ENCODE measurements at places on chromosomes 2 and 18. TPM values are rescaled to one million over a fixed set of nuclear protein-coding genes. Genes with fewer than 3 reads are reported as not detected.

GRCh38 chr2:134451347-134451630 lies 197.4 kb downstream of the MGAT5 start:
- DNase-seq: no peak

- DNase-seq: no peak
Observed at GRCh38 chr2:36441816-36442215, 86.2 kb downstream of the CRIM1 start.

Gene RAB17
- total RNA-seq: 0.26 TPM

DNA sequence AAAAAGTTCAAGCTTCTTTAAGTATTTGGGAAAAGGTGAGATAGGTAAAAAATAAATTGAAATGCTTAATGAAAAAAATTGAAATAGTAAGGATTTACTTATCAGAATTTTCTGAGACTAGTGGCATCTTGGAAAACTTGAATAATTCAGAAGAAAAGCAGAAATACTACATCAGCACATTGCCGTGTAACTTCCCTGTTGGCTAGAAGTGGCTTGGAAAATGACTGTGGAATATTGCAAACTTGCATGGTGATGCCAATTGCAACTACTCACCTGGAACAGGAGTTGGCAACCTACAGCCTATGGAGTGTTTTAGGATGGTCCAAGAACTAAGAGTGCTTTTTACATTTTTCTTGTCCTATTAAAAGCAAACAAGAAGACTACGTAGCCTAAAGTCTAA lies 603.5 kb upstream of the VRK2 start:
- no peak for DNase-seq

GRCh38 chr18:23584019-23584983 lies 2.0 kb downstream of the NPC1 start:
- DNase-seq: no peak

DNA sequence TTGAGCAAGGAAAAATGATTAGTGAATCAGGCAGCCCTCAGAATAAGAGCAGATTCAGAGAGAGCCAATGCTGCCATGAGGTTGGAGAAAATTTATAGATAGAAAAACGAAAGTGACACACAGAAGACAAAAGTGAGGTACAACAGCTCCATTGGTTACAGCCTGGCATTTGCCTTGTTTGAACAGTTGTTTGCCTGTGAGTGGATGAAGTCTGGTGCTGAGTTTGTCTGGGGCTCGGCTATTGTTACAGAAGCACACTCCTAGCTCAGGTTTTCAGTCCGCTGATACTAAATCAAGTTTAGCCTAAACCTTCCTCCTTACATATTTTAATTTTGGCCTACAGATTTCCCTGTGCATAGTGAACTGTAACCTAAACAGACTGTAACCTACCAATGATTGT lies 387.8 kb upstream of the RAB12 start:
- no peak for DNase-seq

Gene HRH4
- under 0.01 TPM for total RNA-seq

Gene UGT1A6
- total RNA-seq: not detected

DNA sequence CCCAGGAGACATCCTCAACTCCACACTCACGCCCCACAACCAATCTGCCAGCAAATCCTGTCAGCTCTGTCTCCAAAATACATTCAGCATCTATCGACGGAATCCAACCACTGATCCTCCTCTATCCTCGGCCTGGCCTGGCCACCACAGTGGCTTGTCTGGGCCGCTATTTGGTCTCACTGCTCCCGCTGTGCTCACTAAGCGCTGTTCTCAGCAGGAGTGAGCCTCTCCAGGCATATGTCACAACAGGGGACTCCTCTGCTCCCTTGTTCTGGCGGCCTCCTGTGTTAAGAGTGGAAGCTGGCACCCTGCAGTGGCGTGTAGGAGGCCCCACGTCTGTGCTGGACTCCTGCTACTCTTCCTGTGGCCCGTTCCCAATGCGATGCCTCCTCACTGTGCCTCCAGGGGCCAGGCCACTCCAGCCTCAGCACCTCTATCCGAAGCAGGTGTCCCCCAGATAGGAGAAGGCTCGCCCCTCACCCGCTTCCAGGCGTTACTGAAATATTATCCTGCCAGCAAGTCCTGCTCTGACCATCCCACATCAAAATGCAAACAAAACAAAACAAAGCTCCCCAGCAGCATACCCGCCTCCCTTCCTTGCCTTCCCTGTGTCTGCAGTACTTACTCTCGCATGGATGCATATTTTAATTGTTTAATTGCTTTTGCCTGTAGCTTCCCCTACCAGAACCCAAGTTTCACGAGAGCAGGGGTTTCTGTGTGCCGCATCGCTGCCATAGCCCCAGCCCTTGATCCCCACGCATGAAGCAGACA lies 39.9 kb downstream of the CENPO start:
- DNase-seq: no peak

Gene FLACC1
- total RNA-seq: 1.3 TPM

Gene LGALSL
- 3.1 TPM for total RNA-seq

GRCh38 chr18:3255611-3256165 lies 6.2 kb upstream of the MYL12B start:
- DNase-seq: no peak

Gene EGR4
- under 0.01 TPM for total RNA-seq

DNA sequence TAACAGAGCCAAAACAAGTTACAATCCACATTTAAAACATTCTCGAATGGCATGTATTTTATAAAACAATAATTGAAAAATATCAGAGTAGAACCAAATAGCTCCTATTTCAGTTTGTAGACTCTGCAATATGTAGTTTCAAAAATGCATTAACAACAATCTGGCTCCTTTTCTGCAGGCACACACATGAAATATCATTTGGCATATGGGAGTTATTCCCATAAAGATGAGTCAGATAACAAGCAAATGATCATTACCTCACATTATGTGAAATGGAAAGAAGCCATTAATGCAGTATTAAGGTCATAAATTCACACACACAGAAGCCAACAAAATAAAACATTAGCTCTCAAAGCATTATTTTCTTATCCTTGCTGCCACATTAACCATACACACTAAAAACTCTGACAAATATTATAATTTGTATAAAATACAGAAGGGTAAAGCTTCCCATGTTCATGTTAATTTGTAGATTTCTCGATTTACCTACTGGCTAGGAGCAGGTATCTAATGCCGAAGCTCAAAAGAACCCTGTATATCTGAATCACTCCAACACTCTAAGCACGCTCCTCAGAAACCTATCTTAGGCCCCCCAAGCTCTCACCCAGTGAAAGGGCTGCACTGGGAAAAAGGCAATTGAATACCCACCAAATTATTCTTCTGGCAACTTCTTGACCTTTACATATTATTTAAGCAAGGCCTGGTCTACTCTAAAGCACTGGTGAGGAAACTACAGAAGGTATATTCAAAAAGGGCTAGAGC lies 13.8 kb downstream of the NBAS start:
- DNase-seq: peak; percentile 39

GRCh38 chr2:176089843-176090395 lies 2.6 kb upstream of the HOXD13 start:
- no peak for DNase-seq

DNA sequence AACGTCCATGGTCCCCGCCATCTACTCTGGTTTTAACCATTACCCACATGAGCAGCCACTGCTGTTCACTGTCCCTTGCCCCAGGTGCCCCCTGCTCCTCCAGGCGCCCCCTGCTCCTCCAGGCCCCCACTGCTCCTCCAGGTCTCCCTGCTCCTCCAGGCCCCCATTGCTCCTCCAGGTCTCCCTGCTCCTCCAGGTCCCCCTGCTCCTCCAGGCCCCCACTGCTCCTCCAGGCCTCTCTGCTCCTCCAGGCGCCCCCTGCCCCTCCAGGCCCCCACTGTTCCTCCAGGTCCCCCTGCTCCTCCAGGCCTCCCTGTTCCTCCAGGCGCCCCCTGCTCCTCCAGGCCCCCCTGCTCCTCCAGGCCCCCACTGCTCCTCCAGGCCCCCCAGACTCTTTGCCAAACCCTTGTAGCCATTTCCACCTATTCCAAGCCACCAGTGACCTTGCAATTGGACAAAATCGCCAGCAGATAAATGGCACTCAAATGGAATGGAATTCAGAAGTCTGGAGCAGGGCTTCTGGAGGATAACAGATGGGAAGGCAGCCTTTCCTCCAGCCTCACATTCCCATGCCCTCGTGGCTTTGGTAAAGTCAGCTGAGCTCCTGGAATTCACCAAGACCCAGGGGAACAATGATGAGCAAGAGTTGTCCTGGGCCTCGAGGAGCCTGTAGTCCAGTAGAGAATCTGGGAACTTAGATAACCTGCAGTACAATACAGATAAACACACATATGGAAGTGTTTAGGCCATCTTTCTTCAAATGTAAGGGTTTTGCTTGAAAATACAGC lies 13.3 kb upstream of the RPL31 start:
- no peak for DNase-seq

- DNase-seq: no peak
Observed at GRCh38 chr2:209988010-209988409, 14.4 kb upstream of the RPE start.

DNA sequence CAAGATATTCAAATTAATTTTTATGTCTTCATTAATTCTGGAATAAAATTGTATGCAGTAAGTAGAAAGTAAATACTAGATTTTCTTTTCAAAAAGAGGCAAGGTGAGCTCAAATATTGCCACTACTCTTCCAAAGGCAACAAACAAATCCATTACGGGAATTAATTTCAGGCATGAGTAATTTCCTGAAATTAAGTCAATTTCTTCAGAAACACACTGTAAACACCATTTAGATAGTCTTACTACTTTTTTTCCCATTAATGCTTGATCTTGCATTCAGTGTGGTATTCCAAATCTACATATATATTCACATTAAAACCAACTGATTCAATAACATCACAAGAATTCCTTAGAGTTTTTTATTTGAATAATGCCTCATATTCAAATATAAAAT lies 1274.0 kb upstream of the CRIM1 start:
- no peak for DNase-seq

DNA sequence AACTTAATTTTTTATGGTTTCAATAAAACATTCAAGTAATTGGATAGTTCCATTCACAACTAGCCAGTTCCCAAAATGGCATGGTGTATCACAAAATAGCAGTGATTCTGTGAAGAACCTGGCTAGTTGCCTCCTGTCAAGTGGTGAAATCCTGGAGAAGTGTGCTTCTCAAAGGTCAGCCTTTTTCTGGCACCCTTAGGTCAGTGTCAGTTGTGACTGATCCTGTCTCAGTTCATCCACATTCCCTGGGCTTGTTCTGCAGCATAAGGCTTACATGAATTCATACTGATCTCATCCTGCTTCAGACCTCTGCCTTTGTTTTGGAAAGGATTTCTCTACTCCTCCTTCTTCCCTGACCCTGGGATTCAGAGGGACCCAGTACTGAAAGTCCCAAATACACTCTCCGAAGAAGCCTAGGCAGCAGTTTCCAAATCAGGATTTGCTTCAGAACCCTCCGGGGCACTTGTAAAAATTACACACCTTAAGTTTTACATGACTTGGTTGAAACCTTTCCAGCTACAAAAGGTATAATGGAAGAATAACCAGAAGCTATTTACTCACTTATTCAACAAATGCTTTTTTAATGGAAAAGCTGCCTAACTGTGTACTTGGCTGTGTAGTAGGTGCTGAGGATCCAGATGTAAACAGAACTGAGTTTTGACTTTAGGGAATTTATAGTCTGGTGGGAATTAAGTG lies 11.0 kb downstream of the MAP3K20 start:
- DNase-seq: peak; percentile 55

- DNase-seq: no peak
Observed at GRCh38 chr2:209086761-209087160, 337.1 kb upstream of the MAP2 start.

DNA sequence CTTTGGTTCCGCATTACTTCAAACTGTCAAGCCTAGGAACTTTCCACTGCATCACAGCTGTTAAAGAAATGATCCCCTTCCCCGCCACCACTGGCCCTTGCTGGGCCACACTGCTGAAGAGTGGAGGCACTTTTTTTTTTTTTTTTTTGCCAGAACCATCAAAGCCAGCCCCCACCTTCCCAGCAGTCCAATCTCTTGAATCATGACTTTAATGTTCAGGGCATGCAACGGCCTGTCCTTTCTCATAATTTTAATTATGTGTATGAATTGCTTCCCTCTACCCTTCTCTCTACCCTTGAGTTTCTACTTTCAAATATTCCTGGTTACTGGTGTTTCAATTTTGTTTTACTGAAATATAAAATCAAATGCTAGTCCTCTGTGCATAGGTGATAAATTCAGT lies 102.1 kb upstream of the LMAN1 start:
- DNase-seq: no peak

DNA sequence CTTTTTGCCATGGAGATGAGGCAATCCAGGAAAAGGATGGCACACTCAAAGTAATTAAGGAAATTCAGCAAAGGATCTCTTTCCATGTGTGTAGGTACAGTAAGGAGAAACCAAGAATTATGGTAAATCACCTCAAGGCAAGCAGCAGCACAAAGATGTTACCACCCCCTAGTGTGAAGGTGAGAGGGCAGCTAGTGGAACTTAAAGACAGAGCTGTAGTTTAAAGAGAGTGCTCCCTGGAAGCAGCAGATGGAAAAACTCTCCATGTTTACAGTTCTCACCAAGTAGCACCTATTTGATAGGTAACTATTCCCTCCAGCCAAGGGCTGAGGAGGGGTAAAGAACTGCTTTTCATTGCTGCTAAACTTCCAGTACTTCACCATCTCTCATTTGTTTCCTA lies 860.4 kb upstream of the CRIM1 start:
- no peak for DNase-seq

DNA sequence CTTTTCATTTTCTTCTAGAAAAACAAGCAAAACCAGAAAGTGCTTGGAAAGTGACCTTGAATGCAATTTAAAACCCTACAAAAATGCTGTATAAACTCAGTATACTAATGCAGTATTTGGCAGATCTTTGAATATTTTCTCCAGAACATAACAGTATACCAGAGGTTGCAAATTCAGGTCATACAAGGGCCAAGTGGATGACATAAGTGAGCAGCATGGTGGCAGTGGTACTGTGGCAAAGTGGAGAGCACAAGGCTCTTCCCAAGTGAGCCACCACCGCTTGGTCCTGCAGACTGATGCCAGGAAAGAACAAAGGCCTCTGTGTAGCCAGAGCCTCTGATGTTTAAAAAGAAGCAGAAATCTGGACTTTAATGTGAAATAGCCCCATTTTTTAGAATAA lies 33.1 kb downstream of the METTL4 start:
- DNase-seq: no peak

DNA sequence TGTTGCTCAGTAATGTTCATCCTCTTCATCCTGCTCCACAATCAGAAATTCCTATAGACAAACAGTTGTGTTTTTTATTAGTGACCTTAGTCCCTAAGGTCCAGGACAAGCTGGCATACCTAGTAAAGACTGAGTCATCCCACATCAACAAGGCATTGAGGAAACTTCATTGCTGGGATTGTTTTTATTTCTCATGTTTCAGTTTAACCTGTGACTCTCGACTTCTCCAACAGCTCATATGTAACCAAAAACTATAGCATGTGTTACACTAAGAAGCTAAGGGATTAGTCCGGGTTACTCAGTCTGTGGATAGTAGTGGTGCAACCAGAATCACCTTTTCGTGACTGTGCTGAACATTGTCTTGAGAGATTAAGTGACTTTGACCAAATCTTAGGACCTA lies 292.1 kb downstream of the RDH14 start:
- DNase-seq: peak; percentile 24

Measured in fibroblast of lung (primary cell).